ENCODE measurements at places on chromosomes 1 and 21.

GRCh38 chr1:43797891-43798290 lies 90.6 kb downstream of the ST3GAL3 start:
- no peak overlapping the region for H3K4me3 ChIP-seq
- H3K27ac ChIP-seq: no peak overlapping the region
- H3K4me1 ChIP-seq: no peaks in the 10 kb centered on the region
- no peak for DNase-seq

DNA sequence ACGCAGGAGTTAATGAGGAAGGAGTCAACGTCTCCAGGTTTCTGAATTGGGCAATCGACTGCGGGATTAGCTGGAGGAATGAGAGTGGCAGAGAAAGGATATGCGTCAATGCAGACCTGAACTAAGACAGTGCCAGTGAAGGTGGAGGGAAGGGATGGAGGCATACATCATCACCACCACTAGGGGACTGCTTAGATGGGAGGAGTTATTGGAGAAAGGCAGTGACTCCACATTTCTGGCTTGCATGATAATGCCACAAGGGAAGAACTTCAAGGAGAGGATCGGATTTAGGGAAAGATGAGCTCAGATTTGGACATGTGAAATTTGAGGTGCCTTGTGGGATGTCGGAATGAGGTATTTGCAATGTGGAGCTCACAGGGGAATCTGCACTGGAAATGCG lies 17.5 kb downstream of the VASH2 start:
- no peak for DNase-seq
- no peak overlapping the region for H3K4me3 ChIP-seq
- no peaks in the 10 kb centered on the region for H3K27me3 ChIP-seq
- no peaks in the 10 kb centered on the region for H3K4me1 ChIP-seq
- H3K27ac ChIP-seq: no peak overlapping the region
- no peaks in the 10 kb centered on the region for H3K36me3 ChIP-seq

DNA sequence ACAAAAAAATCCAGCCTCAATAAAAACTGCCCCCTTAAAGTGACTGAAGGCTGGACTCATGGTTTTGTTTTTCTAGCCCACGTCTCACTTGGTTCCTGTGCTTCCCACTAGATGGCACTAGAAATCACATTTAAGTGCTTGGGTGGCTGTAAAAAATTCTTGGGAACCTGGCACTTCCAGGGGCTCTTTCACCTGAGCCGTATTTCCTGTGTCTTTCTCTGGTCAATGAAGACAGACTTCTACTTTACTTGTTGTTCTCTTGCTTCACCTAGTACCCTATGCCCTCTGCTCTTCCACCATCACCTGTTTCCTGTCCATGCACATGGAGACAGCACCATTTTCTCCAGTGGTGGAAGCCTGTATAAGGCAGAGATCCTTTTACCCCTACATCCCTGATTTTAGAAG lies 20.0 kb downstream of the METTL13 start:
- H3K27me3 ChIP-seq: no peaks in the 10 kb centered on the region
- no peak overlapping the region for H3K4me3 ChIP-seq
- H3K4me1 ChIP-seq: no peaks in the 10 kb centered on the region
- peaks cover 3% of the 10 kb centered on the region for H3K36me3 ChIP-seq

GRCh38 chr1:23648576-23648975 lies 43.0 kb upstream of the RPL11 start:
- H3K4me3 ChIP-seq: no peak overlapping the region
- no peak overlapping the region for H3K27ac ChIP-seq
- H3K27me3 ChIP-seq: no peaks in the 10 kb centered on the region
- DNase-seq: no peak

- H3K36me3 ChIP-seq: no peaks in the 10 kb centered on the region
- H3K4me1 ChIP-seq: peaks cover 51% of the 10 kb centered on the region
- H3K27ac ChIP-seq: peak overlapping the region; percentile 25
Observed at GRCh38 chr1:34825455-34826091, 32.8 kb downstream of the GJA4 start.

DNA sequence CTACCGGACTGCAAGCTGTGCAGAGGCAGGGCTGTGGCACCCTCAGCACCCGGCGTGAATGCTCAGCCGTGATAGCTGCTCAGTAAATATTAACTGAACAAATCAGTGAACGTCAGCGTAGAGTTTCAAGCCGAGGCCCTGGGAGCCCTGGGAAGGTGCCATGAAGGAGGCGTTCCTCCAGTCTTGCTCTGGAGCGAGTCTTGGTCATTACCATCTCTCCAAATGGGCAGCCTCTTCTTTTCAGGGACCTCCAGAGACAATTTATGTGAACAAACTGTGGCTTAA lies 449.2 kb downstream of the CAMTA1 start:
- DNase-seq: no peak
- H3K27me3 ChIP-seq: no peaks in the 10 kb centered on the region
- no peak overlapping the region for H3K27ac ChIP-seq
- H3K36me3 ChIP-seq: no peaks in the 10 kb centered on the region
- no peak overlapping the region for H3K4me3 ChIP-seq

- no peaks in the 10 kb centered on the region for H3K36me3 ChIP-seq
- no peaks in the 10 kb centered on the region for H3K27me3 ChIP-seq
- no peak for DNase-seq
- no peak overlapping the region for H3K27ac ChIP-seq
Observed at GRCh38 chr1:224619209-224619608, 3.1 kb downstream of the CNIH3 start.

- H3K4me1 ChIP-seq: no peaks in the 10 kb centered on the region
- no peak overlapping the region for H3K4me3 ChIP-seq
- no peaks in the 10 kb centered on the region for H3K36me3 ChIP-seq
- peak; percentile 74 for DNase-seq
- no peak overlapping the region for H3K27ac ChIP-seq
- H3K27me3 ChIP-seq: no peaks in the 10 kb centered on the region
Observed at GRCh38 chr1:206935491-206936067, 10.7 kb downstream of the PIGR start.

GRCh38 chr1:65477414-65478378 lies 57.2 kb downstream of the LEPR start:
- peaks cover 5% of the 10 kb centered on the region for H3K4me1 ChIP-seq
- H3K4me3 ChIP-seq: no peak overlapping the region
- DNase-seq: no peak
- no peaks in the 10 kb centered on the region for H3K36me3 ChIP-seq
- H3K27me3 ChIP-seq: no peaks in the 10 kb centered on the region

- peak overlapping the region; percentile 39 for H3K4me3 ChIP-seq
- H3K27me3 ChIP-seq: no peaks in the 10 kb centered on the region
- H3K36me3 ChIP-seq: no peaks in the 10 kb centered on the region
- H3K4me1 ChIP-seq: peaks cover 4% of the 10 kb centered on the region
- DNase-seq: peak; percentile 35
Observed at GRCh38 chr1:244918421-244919319, 54.3 kb upstream of the HNRNPU start.

- DNase-seq: no peak
- H3K4me1 ChIP-seq: no peaks in the 10 kb centered on the region
- H3K36me3 ChIP-seq: no peaks in the 10 kb centered on the region
- no peak overlapping the region for H3K4me3 ChIP-seq
Observed at GRCh38 chr1:50155541-50155940, 46.8 kb downstream of the ELAVL4 start.

GRCh38 chr21:21463456-21463855 lies 465.2 kb downstream of the NCAM2 start:
- H3K36me3 ChIP-seq: no peaks in the 10 kb centered on the region
- no peak for DNase-seq

- no peaks in the 10 kb centered on the region for H3K36me3 ChIP-seq
- DNase-seq: no peak
- H3K4me3 ChIP-seq: no peak overlapping the region
- H3K27ac ChIP-seq: no peak overlapping the region
- H3K27me3 ChIP-seq: no peaks in the 10 kb centered on the region
Observed at GRCh38 chr1:22741118-22741517, 30.5 kb downstream of the EPHB2 start.

- H3K36me3 ChIP-seq: no peaks in the 10 kb centered on the region
- H3K4me3 ChIP-seq: no peak overlapping the region
- no peaks in the 10 kb centered on the region for H3K4me1 ChIP-seq
- no peak overlapping the region for H3K27ac ChIP-seq
- no peak for DNase-seq
Observed at GRCh38 chr1:114107474-114108435, 45.9 kb downstream of the SYT6 start.

GRCh38 chr1:223708001-223708359 lies 4.4 kb upstream of the CAPN2 start:
- H3K36me3 ChIP-seq: no peaks in the 10 kb centered on the region
- no peaks in the 10 kb centered on the region for H3K27me3 ChIP-seq
- no peak overlapping the region for H3K4me3 ChIP-seq

DNA sequence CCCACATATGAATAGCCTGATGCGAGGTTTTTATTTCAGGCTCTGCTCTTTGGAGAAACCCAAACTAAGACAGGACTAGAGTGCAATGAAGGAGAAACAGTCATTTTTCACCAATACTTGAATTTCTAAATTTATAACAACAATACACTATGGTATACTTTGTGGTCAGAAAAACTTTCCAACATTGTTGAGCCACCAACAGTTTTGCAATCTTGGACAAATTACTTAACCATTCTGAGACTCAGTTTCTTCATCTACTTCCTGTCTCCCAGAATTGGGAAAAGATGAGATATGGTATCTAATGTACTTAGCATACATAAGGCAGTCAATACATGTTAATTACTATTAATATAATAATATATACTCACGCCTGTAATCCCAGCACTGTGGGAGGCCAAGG lies 519.8 kb upstream of the PLXNA2 start:
- no peaks in the 10 kb centered on the region for H3K27me3 ChIP-seq
- H3K4me3 ChIP-seq: no peak overlapping the region
- H3K4me1 ChIP-seq: no peaks in the 10 kb centered on the region
- H3K36me3 ChIP-seq: no peaks in the 10 kb centered on the region
- no peak for DNase-seq

- peaks cover 46% of the 10 kb centered on the region for H3K4me1 ChIP-seq
- H3K27ac ChIP-seq: peak overlapping the region; percentile 48
- no peaks in the 10 kb centered on the region for H3K27me3 ChIP-seq
- no peak for DNase-seq
Observed at GRCh38 chr1:39877980-39878956, 5.0 kb downstream of the TRIT1 start.

DNA sequence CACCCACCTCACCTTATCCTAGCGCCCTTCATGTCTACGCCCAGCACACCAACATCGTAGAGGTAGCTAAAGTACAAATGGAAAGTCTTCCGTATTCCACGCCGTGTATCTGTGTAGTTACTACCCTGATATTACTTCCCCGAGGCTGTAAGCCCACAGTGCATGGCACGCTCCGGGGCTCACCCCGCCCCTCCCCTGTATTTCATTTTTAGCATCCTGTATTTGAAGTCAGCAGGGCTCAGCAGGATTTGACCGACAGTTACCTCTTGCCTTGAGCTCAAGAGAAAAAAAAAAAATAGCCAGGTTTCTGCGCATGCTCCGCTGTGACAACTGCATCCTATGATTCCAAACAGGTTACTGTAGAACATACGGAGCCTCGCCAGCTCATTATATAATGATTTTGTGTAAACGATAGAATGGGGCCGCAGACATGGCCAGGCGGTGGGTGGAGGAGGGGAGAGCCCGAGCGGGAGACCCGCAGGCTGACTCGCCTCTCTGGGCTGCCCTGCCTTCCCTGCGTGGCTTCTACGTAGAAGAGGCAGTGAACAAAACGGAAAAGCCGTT lies 1.3 kb downstream of the ABCG1 start:
- no peaks in the 10 kb centered on the region for H3K27me3 ChIP-seq
- peak; percentile 45 for DNase-seq
- H3K4me1 ChIP-seq: peaks cover 20% of the 10 kb centered on the region
- H3K27ac ChIP-seq: no peak overlapping the region
- peak overlapping the region; percentile 37 for H3K4me3 ChIP-seq
- no peaks in the 10 kb centered on the region for H3K36me3 ChIP-seq

- no peak overlapping the region for H3K4me3 ChIP-seq
- no peak for DNase-seq
- no peak overlapping the region for H3K27ac ChIP-seq
Observed at GRCh38 chr1:204714194-204714860, 28.8 kb upstream of the LRRN2 start.

DNA sequence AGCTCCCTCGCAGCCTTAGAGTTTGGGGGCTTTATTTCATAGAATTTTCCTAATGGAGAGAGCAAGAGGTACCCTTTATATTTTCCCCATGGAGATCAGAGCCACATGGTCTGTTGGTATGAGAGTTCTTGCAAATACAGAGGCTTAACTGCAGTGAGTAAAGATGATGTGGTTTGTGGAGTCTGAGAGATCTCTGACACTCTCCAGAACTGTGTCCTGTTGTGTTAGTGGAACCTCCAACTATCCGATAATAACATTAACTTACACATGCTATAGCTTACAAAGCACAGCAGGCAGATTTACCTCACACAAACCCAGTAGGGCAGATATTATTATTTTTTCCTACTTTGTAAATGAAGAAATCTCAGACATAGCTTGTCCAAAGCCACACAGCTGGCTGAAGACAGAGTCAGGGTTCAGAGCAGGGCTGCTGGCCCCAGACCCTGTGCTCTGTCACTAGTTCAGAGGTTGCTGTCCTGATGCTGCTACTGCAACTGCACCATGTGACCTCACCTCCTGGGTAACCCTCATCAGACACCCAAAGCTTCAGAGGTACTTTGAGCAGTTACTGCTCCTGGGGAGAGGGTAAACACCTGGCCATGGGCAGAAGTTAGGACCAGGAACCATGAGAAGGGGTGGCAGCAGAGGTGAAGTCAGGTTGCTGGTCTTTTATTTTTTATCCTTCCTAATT lies 384.8 kb upstream of the PROX1 start:
- peaks cover 8% of the 10 kb centered on the region for H3K4me1 ChIP-seq
- H3K36me3 ChIP-seq: no peaks in the 10 kb centered on the region
- no peak for DNase-seq
- H3K4me3 ChIP-seq: no peak overlapping the region

DNA sequence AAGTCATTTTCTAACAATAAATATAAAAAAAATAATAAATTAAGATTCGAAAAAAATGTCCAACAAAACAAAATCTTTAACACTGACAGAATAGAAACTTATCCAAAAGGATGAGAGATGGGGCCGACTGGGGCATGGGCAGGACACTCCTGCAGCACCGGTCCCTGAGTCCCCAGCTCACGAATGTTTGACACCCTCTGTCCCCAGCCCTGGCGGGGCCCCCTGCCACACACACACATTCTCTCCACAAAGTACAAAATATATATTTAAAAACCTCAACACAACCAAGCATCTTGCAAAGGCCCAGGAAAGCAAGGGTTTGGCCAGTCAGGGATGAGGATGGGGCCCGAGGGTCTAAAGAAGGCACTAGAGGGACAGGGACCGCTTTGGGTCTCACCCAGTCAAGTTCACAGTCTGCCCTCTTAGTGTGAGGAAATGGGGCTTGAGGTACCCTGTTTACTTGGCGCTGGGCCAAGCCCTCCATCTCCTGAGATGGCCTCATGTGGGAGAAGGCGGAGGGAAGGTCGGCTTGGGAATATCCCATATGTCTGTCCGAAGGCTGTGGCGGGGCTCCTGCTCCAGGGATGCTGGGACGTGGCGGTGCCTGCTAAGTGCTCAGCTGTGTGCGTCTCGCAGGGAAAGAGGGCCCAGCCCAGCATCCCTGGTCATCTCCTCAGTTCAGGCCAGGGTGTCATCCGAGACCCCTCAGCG lies 31.3 kb downstream of the EPHA2 start:
- H3K27me3 ChIP-seq: no peaks in the 10 kb centered on the region
- H3K4me3 ChIP-seq: no peak overlapping the region
- DNase-seq: peak; percentile 14
- no peaks in the 10 kb centered on the region for H3K36me3 ChIP-seq
- H3K4me1 ChIP-seq: peaks cover 28% of the 10 kb centered on the region

All from body of pancreas (tissue), 4 donors.